ENCODE measurements at places on chromosomes 7 and 10.

- no peak for DNase-seq
Measured at GRCh38 chr10:58017719-58018367, 249.9 kb downstream of the IPMK start.

DNA sequence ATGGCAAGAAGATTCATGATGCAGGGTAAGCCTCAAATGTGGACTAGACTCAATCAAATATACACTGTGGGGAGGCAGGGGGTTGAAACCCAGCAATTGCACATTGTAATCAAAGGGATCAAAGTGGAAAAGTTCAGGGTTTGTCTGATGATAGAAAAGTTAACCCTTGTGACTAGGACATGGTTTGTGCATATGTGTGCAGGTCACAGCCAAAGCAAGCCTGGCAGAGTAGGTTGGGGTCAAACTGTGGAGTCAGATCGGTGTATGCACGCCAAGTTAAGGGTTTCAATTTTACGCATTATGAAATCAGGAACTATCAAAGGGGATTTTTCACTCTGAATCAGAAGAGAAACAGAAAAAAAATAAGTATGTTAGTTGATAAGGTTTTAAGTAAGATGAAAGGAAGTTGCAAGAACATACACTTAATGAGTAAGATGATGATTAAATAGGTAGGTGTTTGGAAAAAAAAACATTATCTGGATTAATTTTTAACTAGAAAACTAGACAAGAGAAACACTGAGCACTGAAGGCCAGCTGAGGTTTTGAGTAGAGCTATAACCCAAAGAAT is 188.3 kb downstream of the DGKB start:
- DNase-seq: no peak

- no peak for DNase-seq
Measured at GRCh38 chr7:15854841-15855524, 168.5 kb upstream of the MEOX2 start.

DNA sequence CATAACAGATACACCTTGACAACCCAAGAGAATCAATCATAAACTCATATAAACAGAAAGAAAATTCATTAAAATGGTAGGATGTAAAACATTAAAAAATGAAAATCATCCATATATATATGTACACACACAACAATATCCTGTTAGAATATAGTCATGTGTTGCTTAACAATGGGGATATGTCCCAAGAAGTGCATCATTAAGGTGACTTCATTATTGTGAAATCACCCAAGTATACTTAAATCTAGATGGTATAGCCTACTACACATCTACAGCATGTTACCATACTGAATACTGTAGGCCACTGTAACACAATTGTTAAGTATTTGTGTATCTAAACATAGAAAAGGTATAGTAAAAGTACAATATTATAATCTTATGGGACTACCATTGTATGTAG is 115.8 kb upstream of the TMEM168 start:
- no peak for DNase-seq

- DNase-seq: no peak
Measured at GRCh38 chr10:26801831-26802230, 58.9 kb downstream of the ABI1 start.

DNA sequence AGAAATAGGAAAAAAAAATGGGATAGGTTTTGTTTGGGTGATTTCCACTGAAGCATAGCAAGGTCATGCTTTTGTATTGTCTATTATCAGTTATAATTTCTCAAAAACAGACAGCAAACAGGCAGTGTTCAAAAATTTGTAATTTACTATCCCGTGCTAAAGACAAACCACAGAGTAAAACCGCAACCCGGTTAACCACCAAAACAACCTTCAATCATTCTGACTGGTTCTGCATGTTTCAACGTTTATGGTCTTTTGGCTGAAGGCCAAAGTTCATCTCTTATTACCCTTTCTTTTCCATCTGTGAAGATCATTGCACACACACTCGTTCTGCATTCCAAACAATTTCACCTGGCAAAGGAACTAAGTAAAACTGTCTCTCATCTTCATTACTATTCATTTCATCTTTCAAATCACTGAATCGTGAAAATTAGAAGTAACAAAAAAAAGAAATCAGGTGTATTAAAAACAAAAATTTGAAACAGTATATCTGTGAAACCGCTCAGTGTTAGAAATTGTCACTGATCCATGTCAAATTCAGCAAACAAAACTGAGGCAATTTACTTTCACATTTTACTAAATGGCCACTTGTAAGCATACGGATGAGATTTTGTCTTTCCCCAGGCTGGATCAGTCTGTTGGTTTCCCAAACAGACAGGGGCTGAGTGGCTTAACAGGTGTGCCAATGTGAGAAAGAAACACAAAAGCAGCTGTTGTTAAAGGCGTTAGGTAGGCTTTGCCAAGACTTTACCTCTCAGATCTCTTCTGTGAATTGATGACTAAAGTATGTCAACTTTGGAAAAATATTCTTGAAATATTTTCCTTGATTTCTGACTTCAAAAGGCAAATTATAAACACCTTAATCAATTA is 539.6 kb downstream of the CNTNAP2 start:
- no peak for DNase-seq

DNA sequence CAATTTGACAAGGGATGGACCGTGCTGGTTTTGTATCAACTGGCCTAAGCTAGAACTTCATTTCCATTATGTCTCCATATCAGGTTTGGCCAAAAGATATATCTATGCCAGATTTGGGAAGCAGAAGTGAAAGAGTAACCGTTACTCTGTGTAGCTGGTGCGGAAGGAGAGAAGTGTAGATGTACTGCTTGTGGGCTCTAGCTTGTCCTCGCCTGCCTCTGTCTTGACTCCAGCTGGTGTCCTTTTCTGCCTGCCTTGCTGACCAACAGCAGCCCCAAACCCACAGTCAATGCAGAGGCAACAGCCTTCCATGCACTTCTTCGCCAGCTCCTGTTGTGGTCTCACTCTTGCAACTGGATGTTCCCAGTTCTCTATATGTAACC is 128.5 kb downstream of the KIF20B start:
- DNase-seq: no peak

DNA sequence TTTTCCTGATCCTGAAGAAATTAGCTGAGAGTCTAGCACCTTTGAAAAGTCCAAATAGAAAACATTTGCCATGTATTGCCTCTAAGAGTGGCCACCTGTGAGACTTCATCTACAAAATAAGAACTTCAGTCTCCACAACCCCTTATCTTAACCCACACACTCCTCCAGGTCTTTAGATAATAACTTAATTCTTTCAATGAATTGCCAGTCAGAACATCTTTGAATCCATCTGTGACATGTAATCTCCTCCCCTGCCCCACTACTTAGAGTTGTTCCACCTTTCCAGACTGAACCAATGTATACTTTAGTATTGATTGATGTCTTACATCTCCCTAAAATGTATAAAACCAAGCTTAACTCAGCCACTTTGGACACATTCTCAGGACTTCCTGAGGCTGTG is 84.4 kb upstream of the FAM171A1 start:
- DNase-seq: no peak

GRCh38 chr10:31936933-31937332 is 8.3 kb upstream of the ARHGAP12 start:
- DNase-seq: no peak

- DNase-seq: no peak
Measured at GRCh38 chr10:127135844-127136577, 60.4 kb downstream of the INSYN2A start.

- peak; percentile 33 for DNase-seq
Measured at GRCh38 chr7:74453322-74454011, at the start of gene GTF2IRD1. TSS of gene GTF2IRD1 (plus strand) at chr7:74453906. CDS start at chr7:74508081, 54,175 bp downstream.

GRCh38 chr10:71742301-71743088 is 22.9 kb upstream of the C10orf105 start:
- DNase-seq: no peak
